ENCODE measurements at places on chromosomes 5 and 9.
A peak's percentile ranks its signal among the peaks of the same experiment; 100 is the strongest.

GRCh38 chr5:35063414-35063813 is 15.7 kb upstream of the AGXT2 start:
- DNase-seq = no peak

- DNase-seq = no peak
Measured at GRCh38 chr5:150117945-150118560, 31.7 kb upstream of the CSF1R start.

DNA sequence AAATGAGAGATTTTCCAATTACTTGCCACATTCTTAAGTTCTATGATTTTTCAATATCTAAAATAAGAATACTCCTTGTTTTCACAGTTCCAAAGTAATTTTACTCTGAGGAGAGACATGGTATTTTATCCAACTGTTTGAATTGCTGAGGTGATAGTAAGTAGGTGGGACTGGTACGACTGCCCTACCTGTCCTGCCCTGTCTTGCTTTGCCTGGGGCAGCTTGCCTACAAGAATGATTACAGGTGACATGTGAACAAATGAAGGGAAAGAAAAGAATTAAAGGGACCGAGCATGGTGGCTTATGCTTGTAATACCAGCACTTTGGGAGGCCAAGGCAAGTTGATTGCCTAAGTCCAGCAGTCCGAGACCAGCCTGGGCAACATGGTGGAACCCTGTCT is 41.6 kb upstream of the HMGCS1 start:
- no peak for DNase-seq

GRCh38 chr9:36867672-36868471 is 166.2 kb downstream of the PAX5 start:
- DNase-seq = no peak

- DNase-seq = no peak
Measured at GRCh38 chr5:150323092-150323491, 20.4 kb upstream of the ARSI start.

DNA sequence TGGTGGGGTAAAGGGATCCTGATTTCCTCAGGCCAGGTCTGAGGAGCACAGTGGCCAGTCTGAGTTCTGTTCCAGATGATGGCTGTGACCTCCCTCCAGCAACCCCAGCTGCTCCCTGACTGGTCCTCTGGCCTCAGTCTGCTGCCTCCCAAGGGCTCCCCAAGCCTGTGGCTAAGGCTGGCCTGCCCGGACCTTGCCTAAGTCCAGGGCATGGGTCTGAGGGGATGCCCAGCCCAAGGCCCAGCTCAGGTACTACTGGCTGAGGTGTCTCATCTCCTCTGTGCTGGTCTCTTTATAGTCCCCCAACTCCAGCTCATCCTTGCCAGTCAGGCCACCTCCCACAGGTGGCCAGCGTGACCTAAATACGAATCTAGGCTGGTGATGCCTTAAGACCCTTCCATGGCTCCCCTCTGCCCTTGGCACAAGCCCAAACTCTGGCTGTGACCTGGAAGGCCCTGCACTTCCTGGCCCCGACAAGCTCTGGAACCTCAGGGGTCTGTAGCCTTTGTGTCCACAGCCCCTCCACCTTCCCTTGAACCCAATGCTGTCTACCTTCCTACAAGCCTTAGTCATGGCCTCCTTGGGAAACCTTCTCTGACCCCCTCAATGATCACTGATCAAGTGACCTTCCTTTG is 9.8 kb downstream of the KIF12 start:
- DNase-seq = no peak

- DNase-seq = no peak
Measured at GRCh38 chr9:136175616-136176197, 29.2 kb downstream of the LHX3 start.

DNA sequence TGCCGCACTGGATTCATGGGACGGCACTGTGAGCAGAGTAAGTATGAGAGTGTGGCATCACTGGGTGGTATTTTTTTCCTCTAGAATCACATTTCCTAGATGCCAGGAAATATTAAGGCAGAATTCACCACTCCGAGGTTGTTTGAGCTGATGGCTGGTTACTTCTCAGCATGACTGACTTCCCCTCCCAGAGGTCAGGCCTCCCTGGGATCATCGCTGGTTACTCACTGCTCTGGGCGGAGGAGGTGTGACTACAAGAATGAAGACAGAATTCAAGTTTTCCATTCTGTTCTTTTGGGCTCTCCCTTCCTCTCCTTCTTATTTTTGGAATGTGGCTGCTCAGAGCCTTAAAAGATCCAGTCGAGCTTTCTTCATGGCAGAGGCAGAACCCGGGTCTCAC is 76.6 kb upstream of the PRRC1 start:
- DNase-seq = no peak

DNA sequence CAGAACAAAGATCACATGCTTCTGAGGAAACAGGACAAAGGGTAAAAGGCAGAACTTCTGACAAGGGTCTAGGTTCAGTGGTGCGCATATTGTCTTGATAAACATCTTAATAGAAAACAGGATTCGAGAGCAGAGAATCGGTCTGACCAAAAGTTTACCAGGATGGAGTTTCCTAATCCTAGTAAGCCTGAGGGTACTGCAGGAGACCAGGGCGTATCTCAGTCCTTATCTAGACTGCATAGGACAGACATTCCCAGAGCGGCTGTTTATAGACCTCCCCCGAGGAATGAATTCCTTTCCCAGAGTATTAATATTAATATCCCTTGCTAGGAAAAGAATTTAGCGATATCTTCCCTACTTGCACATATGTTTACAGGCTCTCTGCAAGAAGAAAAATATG is 32.4 kb upstream of the TNFSF8 start:
- DNase-seq = no peak

DNA sequence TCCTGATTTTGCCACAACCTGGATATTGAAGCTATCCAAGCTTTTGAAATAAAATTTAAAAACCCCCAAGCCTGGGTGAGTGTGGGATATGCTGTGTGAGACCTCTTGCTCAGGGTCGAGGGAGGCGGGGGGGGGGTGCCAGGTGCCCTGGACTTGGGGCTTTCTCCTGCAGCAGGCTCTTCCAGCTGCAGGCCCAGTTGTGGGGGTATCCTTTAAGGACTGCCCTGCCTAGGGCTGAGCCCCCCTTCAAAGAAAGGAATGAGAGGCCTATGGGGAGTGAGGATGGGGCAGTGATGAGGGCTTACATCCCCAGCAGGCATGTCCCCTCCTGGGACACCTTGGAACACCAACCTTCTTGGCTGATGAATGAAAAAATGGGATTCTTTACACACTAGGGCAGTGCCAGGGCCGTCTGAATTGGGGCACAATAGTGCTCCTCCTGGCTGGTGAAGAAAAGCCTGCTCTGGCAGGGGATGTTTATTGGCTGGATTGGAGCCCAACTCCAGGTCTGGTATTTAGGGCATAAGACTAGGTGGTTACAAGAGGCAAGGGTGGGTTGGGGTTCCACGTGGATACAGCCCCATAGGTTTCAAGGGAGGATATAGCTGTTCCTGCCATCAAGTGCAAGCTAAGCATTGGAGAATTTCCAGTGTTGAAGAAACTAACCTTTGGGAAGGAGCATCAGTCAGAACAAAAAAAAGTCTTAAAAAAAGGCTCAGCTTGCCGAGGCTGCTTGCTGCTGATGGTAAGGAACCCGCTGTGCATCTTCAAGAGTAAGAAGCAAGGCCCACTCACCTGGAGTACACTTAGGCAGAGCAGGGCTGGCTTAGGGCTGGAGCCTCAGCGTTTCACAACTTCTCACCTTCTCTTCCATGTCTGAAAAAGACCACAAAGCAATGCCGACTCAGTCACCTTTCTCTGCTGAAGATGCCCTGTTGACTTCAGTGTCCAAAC is 7.0 kb downstream of the HNRNPAB start:
- no peak for DNase-seq

DNA sequence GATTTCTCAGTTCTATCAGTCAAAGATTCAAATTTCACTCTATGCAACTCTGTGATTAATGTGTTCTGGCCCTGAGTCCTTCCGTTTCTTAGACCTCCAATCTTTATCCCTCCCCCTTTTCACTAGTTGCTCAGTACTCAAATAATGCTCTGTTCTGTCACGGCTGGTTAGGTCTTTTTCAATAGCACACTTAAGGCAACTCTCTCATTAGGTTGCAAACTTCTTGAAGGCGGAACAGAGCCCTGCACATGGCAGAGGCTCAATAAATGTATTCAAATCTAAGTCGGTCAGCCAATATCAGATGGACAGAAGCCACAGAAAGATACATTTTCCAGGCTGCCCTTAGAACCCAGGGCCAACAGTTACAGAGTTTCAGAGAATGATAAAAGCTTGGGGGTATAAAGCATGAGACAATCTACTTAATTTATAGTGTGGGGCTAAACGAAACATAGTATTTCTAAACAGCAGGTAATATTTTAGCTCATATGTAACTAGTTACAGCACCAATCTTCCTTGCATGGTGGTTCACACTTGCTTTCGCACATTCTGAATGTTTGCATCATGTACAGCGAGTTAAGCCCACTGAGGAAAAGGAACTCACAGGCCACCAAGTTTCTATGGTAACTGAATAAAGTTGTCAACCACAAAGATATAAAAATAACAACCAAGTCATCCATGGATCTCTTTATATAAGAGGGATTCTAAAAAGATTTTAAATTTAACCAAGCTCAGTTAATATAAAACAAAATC is 67.1 kb upstream of the GOLPH3 start:
- DNase-seq = no peak

GRCh38 chr5:22693121-22693520 is 160.0 kb downstream of the CDH12 start:
- peak; percentile 38 for DNase-seq
